ENCODE measurements at places on chromosomes 7 and 10. TPM values are rescaled to one million over a fixed set of nuclear protein-coding genes. Genes with fewer than 3 reads are reported as not detected.

DNA sequence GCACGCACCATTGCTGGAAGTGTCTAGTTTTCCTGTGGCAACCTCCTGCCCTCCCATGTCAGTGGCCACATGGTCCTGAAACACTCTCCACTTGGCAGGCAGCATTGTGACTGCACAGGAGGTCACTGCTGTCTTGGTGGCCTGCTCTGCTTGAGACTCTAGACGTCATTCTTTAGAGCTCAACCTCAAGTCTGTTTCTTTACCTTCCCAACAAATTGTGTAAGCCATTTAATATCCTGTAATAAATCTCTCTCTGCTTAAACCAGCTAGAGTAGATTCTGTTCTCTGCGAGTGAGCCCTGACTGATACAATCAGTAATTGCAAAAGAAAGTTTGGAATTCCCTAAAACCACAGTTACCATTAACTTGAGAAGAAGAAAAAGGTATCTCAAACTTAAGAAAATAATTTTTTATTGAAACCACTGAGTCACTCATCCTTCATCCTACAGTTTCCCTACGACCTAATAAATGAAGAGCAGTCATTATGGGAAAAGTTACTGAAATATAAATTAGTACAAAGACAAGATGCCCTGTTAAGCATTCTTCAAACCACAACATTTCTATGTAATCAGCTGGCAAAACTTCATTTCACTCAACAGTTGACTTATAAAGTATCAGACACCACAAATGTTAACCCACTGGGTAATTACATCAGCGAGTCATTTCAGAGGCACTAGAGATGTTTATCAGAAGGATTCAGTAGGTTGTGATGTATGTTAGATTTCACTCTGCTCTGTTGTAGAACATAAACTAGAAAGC, 18.0 kb downstream of the SLC25A13 start:
- peaks cover 66% of the 10 kb centered on the region for H3K4me1 ChIP-seq
- no peaks in the 10 kb centered on the region for H3K27me3 ChIP-seq
- H3K4me3 ChIP-seq: peak overlapping the region; percentile 37
- peak overlapping the region; percentile 92 for H3K27ac ChIP-seq
- DNase-seq: no peak
- peaks cover 32% of the 10 kb centered on the region for H3K36me3 ChIP-seq

DNA sequence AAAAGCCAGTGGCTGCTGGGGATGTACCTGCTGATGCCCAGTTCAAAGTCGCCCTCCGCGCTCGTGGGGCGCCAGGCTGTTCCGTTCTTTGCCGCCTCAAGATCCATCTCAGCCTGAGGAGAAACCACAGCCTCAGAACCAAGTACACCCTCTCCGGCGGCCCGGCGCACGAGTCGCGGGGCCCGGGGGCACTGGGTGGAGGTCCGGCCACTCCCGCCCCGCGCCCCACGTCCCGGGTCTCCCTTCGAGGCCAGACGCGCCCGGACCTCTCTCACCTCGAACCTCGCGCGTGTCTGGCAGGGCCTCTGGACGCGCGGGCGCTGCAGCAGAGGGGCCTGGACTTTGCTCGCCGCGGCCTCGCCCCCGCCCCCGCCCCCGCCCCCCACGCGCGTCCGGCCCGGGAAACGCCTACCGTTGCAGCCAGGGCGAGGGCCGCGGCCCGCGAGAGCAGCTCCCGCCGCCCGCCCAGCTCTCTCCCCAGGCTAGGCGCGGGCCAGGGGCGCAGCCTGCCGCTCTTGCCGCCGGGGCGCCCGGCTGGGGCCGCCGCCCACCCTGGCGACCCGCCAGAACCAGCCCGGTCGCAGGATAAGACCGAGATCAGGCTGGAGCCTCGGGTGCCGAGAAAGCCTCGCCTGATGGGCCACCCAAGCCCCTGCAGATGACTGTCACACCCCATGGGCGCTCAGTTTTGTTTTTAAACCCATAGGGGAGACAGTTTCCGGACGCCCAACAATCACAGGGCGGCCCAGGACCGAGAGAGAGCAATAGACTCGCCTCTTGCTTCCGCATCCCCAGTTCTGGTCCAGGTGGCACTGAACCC, at the start of gene ABCB4:
ABCB4 (minus strand) TSS at position 322 of the 820 bp plus-strand sequence; CDS start at position 107, 215 bp downstream.
- no peak within 1 kb of the TSS for H3K27ac ChIP-seq
- no peaks in the 10 kb centered on the region for H3K36me3 ChIP-seq
- peaks cover 42% of the 10 kb centered on the region for H3K27me3 ChIP-seq

DNA sequence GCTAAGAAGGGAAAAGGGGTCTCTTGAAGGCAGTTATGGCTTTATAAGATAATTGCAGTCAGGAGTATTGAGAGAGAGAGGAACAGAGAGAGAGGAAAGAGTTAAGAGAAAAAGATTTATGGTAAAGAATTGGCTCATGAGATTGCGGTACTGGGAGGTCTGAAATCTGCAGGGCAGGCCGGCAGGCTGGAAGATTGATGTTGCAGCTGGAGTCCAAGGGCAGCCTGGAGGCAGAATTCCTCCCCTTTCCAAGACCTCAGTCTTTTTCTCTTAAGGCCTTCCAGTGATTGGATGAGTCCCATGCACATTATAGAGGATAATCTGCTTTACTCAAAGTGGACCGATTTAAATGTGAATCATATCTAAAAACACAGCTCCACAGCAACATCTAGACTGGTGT, 68.4 kb downstream of the HACD1 start:
- H3K4me3 ChIP-seq: no peak overlapping the region
- no peak for DNase-seq
- H3K4me1 ChIP-seq: no peaks in the 10 kb centered on the region
- no peaks in the 10 kb centered on the region for H3K36me3 ChIP-seq

Gene MUC12
- total RNA-seq: 0.85 TPM

Gene BLNK
- not detected for total RNA-seq

Gene CYP2C9
- not detected for total RNA-seq

Measured in activated T-helper 2 cell treated with anti-CD3 and anti-CD28 coated beads, Interferon-gamma antibody, Interleukin-2, Interleukin-4, amounts not matched to agents 10 μg/mL and 5 μg/mL and 100 μg/mL, durations not matched to agents 14 hours and 24 hours and 36 hours (primary cell).